ENCODE measurements at places on chromosomes 7 and 10.

GRCh38 chr10:6108631-6109443, 20.0 kb downstream of the RBM17 start:
- DNase-seq = no peak

DNA sequence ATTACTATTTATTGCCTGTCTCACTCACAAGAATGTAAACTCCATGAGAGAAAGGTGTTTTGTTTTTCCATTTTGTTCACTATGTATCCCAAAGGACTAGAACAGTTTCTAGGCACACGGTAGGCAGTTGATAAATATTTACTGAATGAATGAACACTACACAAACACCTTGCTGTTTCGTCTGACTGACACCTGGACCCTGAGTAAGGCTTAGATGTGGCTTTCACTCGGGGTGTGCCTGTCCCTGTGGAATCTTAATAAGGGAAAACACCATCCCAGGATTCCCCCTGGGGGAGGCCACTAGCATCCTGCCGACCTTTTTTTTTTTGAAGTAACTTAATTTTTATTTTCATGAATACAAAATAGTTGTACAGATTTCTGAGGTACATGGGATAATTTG, 66.6 kb upstream of the STEAP1B start:
- no peak for DNase-seq

GRCh38 chr10:82742898-82743297, 867.9 kb downstream of the NRG3 start:
- no peak for DNase-seq

GRCh38 chr10:132575320-132576201, 38.0 kb downstream of the INPP5A start:
- no peak for DNase-seq

- no peak for DNase-seq
Observed at GRCh38 chr7:114084472-114085312, 165.9 kb upstream of the PPP1R3A start.

DNA sequence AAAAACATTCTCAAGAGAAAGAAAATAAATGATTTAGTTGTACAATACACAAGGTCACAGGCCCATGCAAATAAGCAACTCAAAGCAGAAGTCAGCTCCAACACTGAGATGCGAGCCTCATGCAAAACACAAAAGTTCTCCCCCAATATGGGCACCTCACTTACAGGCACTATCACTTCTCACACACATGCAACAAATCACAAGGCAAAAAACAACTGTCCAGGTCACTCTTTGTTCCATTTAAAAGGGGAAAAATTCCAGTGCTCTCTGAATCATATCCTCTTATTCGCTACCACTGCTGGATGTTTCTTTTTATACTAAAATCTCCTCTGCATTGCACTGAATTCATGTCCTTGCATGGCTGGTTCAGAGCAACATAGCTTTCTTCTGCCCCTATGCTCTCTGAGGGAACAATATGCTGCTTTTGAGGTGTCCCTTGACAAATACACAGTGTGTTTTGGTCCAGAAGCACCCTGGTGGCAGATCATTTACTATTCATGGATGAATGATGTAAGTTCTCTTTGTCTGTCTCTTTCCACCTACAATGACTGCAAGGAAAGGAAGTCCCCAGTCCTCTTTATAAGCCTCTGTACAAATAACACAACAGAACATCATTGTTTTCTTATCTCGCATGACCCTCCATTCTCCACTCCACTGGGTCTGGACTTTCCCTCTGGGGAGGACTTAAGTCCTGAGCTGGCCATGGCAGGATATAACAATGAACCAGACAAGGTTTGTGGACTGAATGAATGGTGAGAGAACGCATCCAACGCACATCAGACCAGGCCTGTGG, 85.4 kb upstream of the GSDME start:
- DNase-seq = no peak

- DNase-seq = no peak
Observed at GRCh38 chr7:82128546-82128945, 315.0 kb downstream of the CACNA2D1 start.

- no peak for DNase-seq
Observed at GRCh38 chr7:50282813-50283605, 21.5 kb upstream of the IKZF1 start.

- no peak for DNase-seq
Observed at GRCh38 chr10:71995887-71996575, 31.8 kb downstream of the CHST3 start.

GRCh38 chr10:25815236-25815635, 118.8 kb upstream of the MYO3A start:
- no peak for DNase-seq

DNA sequence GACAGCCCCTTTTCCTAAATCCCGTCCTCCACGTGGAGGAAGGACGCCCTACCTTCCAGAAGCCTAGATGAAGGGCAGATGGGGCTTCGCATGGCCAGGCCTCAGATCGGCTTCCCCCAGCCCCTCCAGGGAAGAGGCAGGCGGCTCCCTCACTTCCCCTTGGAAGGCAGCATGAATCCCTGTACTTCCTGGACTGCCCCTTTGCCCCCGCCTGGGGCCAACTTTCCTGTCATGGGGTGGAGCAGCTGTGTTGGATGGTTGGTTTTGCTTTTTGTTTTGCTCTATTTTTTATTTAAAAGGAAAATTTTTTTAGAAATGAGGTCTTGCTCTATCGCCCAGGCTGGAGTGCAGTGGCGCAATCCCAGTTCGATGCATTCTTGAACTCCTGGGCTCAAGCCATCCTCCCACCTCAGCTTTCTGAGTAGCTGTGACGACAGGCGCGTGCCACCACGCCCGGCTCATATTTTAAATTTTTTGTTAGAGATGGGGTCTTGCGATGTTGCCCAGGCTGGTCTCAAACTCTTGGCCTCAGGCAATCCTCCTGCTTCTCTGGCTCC, 27.2 kb downstream of the GTF2IRD1 start:
- DNase-seq = no peak

DNA sequence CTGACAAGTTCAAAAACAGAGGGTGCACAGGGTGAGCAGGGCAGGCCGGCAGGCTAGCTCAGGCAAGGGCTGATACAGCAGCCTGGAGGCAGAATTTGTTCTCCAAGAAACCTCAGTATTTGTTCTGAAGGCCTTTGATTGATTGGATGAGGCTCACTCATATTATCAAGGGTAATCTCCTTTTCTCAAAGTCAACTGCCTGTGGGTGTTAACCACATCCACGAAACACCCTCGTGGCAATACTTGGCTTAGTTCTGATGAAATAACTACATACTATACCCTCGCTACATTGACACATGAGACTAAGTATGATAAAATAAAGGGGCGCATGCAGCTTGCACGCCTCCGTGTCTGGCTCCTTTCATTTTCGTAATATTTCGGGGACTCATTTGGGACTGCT, 4.4 kb upstream of the PPP2R2D start:
- no peak for DNase-seq

GRCh38 chr7:91945476-91945875, 4.8 kb downstream of the AKAP9 start:
- DNase-seq = no peak

DNA sequence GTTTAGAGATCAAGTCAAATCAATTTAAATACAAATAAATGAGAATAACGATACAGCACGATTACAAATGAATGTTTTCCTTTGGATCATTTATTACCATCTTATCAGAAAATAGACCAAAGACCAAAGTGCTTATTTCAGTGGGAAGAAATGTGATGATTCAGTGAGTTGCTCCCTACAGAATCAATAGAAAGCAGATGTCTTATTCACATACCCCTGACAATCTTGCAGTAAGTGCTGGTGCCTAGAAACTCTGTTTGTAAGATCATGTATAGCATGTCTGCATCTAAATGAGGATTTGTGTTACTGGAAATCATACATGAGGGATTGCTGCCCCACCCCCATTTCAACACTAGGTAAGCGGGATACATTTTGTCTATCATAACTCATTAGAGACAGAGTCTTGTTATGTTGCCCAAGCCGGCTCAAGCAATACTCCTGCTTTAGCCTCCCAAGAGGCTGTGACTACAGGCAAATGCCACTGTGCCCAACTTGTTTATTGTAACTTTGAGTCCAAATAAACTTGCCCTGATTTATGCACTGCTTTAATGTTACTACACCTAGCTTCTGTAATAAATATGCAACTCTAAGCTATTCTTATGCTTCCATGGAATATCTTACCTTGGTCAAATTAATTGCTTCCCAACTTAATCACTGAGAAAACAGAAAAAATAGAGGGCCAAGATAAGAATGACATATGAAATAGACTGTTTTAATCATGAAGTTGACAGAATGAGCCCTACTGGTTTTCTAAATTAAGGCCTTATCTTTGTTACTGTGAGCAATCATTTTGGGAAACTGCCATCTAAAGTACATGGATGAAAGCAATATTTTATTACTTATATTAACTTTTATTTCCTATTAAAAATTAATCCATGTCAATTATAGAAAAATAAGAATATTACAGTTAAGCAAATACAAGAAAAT, 82.5 kb downstream of the AHR start:
- no peak for DNase-seq

GRCh38 chr7:151631953-151632749, 112.5 kb upstream of the RHEB start:
- DNase-seq = no peak

DNA sequence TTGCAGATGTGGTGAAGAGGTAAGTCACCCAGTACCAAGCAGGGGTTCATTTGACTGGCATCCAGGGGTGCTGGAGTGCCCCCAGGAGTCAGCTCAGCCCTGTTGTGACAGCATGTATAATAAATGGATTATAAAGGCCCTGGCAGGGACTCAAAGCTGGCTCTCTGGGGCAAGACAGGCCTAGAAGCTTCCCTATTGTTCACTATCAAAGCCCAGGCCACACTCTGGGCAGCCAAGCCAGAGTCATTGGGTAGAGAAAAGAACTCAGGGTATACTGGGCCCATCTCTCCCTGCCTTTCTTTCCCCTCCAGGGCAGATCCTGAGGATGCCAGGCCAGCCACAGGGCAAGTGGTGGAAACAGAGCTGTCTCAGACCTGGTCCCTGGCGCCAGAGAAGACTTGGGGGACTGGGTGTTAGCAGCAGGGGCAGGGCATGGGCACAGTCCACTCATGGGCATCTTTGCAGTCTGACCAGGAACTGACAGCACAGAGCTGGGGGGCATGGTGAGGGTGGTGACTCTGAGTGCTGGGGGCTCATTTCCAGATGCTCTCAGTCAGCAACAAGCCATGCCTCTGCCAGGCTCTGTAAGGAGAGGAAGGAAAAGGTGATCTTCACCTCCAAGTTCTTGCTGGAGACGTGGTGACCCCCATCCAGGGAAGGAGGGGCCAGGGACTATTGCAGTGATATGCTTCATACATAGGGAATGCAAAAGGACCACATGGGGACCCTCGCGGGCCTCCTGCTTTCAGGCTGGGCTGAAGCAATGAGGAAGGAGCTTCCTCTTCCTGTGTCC, 11.7 kb downstream of the RBP3 start:
- DNase-seq = no peak

GRCh38 chr10:117419921-117420320, 44.7 kb upstream of the PDZD8 start:
- no peak for DNase-seq

Measured in cortex of kidney (tissue), 1 donor.